Naive thymus-derived CD8-positive, alpha-beta T cell (primary cell): ENCODE measurements at places on chromosomes 11 and 22. TPM values are rescaled to one million over a fixed set of nuclear protein-coding genes. Genes with fewer than 3 reads are reported as not detected.

GRCh38 chr11:3058753-3059664 is 1.8 kb upstream of the CARS1 start:
- no peak for DNase-seq

The LSP1 gene
- total RNA-seq = 295 TPM

GRCh38 chr11:217704-218103 is 10.2 kb downstream of the RIC8A start:
- no peak for DNase-seq

DNA sequence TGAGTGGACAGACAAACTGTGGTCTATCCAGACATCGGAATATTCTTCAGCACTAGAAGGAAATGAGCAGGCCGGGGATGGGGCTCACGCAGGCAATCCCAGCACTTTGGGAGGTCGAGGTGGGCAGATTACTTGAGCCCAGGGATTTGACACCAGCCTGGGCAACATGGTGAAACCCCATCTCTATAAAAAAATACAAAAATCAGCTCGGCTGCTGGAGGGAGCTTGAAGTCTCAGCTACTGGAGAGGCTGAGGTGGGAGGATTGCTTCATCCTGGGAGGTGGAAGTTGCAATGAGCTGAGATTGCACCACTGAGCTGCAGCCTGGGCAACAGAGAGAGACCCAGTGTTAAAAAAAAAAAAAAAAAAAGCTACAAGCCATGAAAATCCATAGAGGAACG is 8.0 kb upstream of the CTSD start:
- no peak for DNase-seq

The RGL4 gene
- total RNA-seq = 15.2 TPM

The PNPLA3 gene
- total RNA-seq = 0.63 TPM

GRCh38 chr11:78220218-78221157 is 31.8 kb downstream of the USP35 start:
- DNase-seq = no peak

- no peak for DNase-seq
These were observed 309.4 kb upstream of the ZC3H12C start for GRCh38 chr11:109783840-109784239.

The SCGB2A2 gene
- not detected for total RNA-seq

DNA sequence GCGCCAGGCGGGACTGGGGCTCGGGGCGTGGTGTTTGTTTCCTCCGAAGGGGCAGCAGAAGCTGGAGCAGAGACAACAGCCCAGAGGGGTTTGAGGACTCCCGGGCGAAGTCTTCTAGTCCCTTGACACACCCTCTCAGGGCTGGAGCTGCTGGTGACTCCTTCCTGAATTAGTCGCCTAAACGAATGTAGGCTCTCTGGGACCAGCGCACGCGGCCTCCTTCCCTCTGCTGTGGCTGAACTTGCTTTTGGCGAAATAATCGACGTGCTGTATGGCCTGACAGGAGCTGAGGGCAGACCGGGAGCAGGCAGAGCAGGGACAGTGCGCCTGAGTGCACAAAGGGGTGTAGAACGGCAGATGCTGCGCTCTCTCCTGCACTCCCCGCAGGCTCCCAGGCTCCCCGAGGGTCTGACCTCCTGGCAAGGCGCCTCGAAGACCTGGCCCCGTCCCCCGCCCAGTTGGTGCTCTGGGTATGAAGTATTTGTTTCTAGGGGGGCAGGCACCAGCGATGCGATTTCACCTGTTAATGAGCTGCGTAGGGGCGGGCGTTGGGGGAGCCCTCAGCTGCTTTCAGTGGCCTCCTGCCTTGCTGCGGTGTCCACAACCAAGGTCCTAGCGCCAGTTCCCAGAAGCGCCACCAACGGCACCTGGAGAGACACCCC is 5.3 kb downstream of the SLC17A6 start:
- no peak for DNase-seq

DNA sequence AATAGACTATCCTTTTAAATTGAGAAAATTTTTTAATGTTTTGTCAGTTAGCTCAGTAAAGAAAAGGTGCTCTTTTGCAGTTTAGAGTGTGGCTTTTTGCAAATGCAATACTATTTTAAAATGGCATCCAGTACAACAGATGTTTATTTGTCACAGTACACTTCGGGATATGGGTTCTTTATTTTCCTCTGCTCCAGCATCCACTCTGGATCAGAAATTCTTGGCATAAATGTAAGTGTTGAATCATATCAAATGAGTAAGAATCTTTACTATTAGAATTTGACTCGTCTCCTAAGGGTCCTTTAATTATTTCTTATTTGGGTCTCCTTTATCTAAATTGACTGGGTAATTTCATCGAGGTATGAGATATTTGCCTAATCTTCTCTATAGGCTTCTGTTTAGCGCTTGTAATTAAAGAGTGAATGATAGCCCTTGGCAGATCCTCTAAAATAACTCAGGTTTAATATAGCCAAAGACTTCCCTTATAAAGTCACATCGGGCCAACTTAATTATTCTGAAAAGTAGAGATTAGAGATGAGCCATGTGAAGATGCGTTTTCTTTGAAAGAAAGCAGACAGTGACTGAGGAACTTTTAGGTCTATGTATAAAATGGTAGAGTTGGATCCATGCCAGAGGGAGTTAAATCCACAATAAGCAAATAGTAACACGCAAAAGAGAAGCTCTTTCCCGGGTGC is 132.7 kb downstream of the CASP12 start:
- no peak for DNase-seq

- no peak for DNase-seq
These were observed 44.3 kb upstream of the TTC12 start for GRCh38 chr11:113270080-113270479.

DNA sequence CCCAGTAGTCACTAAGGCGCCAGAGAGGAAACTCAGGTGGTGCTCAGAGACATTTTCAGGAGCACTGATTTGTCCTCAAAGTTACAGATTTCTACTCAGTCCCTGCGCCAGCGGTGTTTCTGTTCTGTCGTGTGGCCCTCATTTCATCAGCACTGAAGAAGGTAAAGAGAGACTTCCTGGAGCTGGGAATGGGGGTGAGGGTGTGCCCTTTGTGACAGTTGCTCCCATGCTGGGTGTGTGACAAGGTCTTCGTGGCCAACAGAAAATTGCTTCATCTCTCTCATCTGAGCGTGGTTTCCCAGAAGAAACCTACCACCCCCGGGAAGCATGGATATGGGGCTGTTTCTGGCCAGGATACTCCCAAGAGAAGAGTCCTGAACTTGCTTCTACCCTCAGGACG is 2.0 kb upstream of the PPARA start:
- no peak for DNase-seq

- no peak for DNase-seq
These were observed 28.5 kb upstream of the SMIM38 start for GRCh38 chr11:69127081-69127850.

The MUC5AC gene
- total RNA-seq = not detected

DNA sequence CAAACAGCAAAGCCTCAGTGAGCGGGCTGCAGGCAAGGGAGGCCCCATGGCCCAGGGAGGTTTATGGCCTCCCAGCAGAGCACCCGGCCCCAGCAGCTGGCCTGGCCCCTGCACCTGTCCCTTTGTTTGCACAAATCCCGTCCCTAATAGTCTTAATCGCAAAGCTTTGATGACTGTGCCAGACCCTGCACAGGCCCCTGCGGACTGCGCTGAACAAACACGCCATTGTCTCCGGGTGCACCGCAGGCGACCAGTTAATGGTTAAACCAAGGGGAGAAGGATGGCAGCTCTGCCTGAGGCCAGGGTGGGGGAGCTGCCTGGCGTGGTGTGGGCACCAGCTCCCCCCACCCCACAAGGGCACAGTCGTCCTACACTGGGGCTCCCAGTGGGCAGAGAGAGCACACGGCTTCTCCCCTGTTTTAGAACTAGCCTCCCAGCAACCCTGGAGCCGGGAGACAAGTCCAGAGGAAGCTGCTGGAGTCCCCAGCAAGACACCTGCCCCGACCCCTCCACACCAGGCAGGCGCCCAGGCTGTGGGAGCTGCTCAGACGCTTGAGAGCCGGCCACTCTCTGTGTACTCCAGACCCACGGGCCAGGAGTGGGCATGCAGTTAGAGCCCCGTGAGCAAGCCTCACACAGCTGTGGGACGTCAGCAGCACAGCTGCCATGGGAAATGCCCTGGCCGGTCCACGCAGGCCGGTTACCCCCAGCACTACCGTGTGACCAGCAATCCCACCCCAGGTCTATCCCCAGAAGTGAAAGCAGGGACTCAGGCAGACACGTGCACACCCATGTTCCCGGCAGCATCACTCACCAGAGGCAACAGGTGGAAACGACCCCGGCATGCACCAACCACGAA is 39.7 kb upstream of the TH start:
- DNase-seq = no peak

The USH1C gene
- not detected for total RNA-seq

The KCNQ1 gene
- 23.5 TPM for total RNA-seq

DNA sequence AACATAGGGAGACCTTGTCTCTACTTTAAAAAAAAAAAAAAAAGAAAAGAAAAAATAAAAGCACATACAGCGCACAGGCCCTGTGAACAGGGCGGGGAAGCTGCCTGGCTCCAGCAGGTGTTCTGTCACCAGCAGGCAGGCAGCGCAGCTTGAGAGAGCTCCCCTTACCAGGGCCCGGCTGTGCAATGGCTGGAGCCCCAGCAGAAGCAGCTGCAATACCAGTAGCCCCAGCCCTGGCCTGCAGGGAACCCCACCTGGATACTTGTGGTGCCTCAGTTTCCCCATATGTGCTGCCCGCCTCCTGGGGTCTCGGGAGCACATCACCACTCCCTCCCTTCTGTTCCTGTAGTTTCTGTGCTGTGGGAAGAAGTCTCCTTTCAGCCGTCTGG is 12.3 kb downstream of the TSPAN32 start:
- DNase-seq = no peak

- no peak for DNase-seq
These were observed 9.7 kb upstream of the PAFAH1B2 start for GRCh38 chr11:117134431-117134830.

DNA sequence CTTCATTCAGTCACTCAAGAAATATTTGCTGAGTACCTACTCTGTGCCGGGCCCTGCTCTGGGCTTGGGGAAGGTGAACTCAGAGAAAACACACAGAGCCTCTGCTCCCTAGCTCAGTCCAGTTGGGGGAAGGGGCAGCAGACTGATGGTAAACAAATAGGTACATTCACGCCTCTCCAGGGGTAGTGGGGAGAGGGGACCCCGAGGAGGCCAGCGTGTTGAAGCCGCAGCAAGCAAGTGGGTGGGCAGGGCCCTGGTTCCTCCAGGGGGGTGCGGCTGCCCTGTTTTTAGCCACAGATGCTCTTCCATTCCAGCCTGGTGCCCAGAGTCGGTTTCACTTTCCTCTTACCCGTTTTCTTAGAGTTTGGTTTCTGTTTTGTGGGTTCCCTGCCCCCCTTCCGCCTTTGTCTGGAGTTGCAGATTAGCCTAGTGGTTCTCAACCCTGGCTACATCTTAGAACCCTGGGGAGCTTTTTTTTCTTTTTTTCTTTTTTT is 8.7 kb downstream of the DRAP1 start:
- DNase-seq = peak; percentile 90

DNA sequence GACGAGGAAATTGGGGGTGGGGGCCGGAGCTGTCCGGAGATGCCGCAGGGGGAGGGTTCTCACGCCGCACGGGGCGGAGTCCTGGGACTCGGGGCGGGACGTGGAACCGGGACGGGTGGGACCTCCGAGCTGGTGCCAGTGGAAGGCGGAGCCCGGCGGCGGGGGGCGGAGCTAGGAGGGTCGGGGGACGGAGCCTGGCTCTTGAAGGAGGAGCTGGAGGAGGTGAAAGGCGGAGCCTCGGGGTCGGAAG is 271 bp downstream of the FKBP2 start:
- peak; percentile 100 for DNase-seq

GRCh38 chr11:117985953-117986887 is at the start of gene IL10RA:
IL10RA (plus strand) TSS chr11:117986394; CDS start chr11:117986468, 74 bp downstream.
- DNase-seq = peak; percentile 69

- DNase-seq = no peak
These were observed 72.3 kb upstream of the CRYBB3 start for GRCh38 chr22:25127318-25127717.

- no peak for DNase-seq
These were observed 689 bp upstream of the RAB39A start for GRCh38 chr11:107927559-107927958.

GRCh38 chr11:67410369-67410831 is 5.1 kb upstream of the CARNS1 start:
- no peak for DNase-seq

The MCHR1 gene
- not detected for total RNA-seq

The NCAM1 gene
- total RNA-seq = 0.60 TPM

DNA sequence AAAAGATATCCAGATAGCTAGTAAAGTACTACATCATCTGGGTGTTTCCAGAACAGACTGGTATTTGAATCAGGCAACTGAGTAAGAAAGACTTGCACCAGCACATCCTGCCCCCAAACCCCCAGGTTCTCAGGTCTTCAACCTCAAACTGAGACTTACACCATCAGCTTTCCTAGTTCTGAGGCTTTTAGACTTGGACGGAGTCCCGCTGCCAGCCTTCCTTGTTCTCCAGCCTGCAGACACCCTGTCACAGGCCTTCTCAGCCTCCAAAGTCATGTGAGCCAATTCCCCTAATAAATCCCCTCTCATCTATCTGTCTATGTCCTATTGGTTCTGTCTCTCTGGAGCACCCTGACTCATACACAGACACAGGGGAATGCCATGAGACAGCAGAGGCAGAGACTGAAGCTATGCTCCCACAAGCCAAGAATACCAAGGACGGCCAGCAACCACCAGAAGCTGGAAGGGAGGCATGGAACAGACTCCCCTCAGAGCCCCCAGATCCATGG is 10.9 kb downstream of the SMCO4 start:
- no peak for DNase-seq

- no peak for DNase-seq
These were observed 1.3 kb downstream of the PPP1CA start for GRCh38 chr11:67400251-67400941.

DNA sequence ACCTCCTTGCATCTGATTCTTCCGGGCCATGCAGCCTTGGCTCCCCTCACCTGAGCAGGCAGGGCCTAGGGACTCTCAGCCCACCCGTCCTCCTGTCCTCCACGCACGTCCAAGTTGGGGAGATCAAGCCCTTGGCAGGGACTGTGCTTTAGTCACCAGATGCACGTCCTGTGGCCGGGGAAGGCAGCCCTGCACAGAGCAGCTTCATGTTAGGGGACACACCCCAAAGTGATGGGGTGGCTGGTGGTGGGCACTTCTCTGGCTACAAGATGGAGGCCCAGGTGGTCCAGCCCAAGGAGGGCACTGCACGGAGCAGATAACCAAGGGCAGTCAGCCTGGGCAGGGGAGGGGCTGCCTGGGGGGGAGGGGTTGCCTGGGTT is 1.2 kb downstream of the MUC5B start:
- no peak for DNase-seq
